Breast epithelium (tissue), 4 donors: ENCODE measurements at places on chromosomes 6 and 20. TPM values are rescaled to one million over a fixed set of nuclear protein-coding genes. Genes with fewer than 3 reads are reported as not detected.

- DNase-seq = peak; percentile 55
Observed at GRCh38 chr20:45174434-45175364, at the start of gene PI3. TSS of gene PI3 (plus strand) at chr20:45174902. CDS start at chr20:45174923, 21 bp downstream.

DNA sequence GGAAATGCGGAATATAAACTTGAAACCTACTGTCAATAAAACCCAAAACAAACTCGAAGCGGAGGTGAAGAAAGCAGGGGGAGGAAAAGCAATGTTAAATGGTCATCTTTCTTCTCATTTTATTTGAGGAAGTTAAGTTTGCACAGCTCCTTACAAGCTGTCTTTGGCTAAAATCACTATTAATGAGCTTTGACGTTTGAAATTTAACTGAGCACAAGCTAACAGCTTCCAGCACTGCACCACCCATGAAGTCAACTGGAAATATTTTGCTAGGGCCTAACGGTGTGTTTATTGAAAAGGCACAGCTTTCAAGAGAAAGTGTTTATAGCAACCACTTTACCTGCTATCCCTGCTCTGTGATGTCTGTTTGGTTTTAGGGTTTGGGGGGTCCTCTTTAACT lies 103.8 kb downstream of the PKHD1 start:
- no peak for DNase-seq

DNA sequence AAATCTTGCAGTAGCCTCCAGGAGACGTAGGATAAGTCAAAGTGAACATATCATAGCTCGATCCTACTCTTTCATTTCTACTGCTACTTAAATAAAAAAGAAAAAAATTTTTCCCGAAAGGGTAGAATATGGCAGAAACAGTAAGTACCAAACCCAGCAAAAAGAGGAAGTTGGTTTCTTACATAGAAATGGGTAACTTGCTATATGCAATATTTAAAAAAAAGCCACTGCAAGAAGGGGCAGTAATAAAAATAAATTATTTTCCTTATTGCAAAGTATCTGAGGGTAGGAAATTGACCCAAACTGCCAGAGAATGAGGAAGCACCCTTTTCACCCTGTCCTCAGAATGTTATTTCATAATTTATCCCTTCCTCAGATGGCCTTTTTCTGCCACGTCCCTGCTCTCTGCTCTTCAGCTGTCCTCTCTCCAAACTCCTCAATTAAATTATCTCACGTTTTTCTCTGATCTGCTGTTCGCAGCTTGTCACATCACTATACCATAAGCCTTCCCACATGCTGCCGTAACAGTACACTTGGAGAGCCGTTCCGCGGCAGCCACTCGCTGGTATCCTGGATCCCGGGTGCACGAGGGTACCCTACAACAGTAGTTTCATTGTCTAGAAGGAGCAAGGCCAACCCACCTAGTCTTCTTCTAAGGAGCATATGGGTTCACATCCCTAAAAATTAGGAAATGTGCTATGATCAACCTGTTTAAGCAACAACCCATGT lies 149.6 kb downstream of the BACH2 start:
- DNase-seq = no peak

DNA sequence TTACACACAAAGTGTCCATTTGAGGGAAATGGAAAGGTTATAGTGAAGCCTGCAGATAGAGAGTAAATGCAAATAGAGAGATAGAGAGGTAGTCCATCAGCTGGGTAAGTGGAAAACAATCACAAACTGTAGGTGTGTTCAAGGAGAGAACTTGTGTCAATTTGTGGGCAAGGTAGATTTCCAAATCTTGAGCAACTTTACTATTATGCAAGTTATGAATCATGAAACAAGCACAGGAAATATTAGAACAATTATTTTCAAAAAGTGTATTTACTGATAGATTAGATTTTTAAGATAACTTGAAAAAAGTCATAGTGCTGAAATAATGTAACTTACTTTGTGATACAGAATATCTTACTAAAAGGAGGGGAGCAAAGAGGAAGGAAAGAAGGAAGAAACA lies 792.9 kb downstream of the EYS start:
- DNase-seq = no peak

DNA sequence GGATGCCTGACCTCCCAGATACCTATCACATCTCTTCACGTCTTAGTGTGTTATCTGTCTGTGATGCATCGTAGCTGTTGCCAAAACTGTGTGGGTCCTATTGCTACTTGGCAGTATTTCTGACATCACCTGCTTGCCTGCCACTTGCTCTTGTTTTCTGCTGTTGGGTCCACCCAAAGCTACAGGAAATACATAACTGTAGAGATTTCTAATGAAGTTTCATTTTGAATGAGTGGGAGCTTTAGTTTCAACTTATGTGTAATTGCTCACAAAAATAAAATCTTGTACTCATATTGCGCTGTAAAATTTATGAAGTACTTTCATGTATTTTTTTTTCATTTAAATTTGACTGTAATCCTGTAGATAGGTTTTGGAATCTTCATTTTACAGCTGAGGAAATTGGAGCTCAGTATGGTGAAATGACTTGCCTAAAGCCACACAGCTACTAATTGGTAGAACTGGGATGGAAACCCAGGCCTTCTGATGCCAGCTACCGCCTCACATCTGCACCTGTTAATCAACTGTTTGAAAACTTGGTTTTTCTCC lies 113.6 kb upstream of the MAN1A1 start:
- no peak for DNase-seq

- no peak for DNase-seq
Observed at GRCh38 chr6:90135667-90136066, 161.0 kb downstream of the BACH2 start.

GRCh38 chr6:5260111-5260620 lies 584 bp downstream of the LYRM4 start:
- peak; percentile 52 for DNase-seq

GRCh38 chr6:20246125-20246524 lies 33.9 kb upstream of the MBOAT1 start:
- no peak for DNase-seq

GRCh38 chr6:84815896-84816735 lies 51.7 kb upstream of the TBX18 start:
- no peak for DNase-seq

DNA sequence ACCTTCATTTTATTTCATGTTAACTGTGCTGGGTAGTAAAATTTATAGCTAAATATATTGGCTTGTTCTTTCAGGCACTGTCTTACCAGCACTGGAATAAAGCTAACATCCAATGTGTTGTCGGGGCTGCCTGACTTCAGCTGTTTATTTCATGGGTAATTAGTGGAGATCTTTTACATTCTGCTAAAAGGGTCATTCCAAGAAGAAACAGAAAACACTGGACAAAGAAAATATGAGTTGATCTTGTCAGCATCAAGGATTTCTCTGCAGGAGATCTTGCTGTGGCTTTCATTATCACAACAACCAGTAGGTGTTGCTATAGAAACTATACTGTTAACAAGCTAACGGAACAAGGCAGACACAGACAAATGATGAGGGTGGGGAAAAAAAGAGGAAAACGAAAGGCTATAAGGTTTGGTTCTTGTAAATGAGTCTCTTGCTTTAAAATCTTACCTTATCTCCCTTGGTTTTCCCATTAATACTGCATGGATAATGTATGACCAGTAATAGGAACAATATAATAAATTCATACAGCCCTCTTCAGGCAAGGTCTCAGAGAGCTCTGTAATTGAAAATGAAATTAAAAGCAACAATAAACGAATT lies 206.8 kb downstream of the SIM1 start:
- no peak for DNase-seq

- DNase-seq = no peak
Observed at GRCh38 chr20:47711046-47711752, 74.1 kb downstream of the SULF2 start.

DNA sequence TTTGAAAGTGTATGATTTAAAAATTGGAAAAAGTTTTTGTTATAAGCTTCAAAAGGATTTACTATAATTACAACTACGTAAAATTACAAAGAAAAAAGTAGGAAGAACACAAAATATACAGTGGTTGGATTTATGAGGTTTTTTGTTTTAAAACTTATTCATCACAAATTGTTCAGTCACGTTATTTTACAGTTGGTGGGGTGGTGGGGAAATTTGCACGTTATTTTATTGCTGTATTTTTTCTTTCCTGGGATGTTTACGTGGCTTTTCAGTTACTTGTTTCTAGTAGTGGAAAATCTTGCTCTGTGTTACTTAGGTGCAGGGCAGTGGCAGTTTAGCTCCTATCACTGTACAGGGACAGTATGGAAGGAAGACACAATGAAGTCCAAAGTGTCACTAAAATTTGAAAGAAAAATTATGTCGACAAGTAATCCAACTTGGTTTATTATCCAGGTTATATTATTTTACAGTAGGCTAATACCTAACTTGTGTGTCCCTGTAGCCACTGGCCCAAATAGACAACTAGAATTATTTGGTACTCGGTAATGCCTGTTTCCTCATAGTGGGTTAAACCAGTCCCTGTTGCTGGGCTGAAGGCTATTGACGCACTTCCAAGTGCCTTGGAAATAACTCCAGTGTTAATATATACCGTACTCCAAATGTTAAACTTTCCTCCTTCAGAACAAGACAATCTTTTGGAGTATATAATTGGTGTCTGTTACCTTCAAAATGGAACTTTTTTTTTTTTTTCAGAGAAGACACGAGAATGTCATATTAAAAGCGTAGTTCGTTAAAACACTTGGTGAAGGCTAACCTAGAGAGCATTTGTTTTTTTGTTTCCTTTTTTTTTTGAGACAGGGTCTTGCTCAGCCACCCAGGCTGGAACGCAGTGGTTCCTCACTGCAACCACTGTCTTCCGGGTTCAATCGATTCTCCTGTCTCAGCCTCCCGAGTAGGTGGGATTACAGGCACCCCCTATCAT lies 4.6 kb downstream of the JARID2 start:
- DNase-seq = no peak

Gene GNAS
- total RNA-seq = 570 TPM

Gene TRIM10
- not detected for total RNA-seq

Gene ZBTB22
- 18.7 TPM for total RNA-seq

Gene PBOV1
- not detected for total RNA-seq

Gene PLTP
- total RNA-seq = 78.3 TPM

Gene SLC22A16
- total RNA-seq = 0.15 TPM

Gene HLA-DQB1
- total RNA-seq = 5.4 TPM

Gene GPLD1
- total RNA-seq = 7.7 TPM

Gene IL20RA
- 1.6 TPM for total RNA-seq
